Activated CD8-positive, alpha-beta memory T cell treated with anti-CD3 and anti-CD28 coated beads for 48 hours (primary cell): ENCODE measurements at places on chromosomes 2 and 18.

GRCh38 chr2:162768656-162769055 lies 69.9 kb downstream of the KCNH7 start:
- DNase-seq: no peak

DNA sequence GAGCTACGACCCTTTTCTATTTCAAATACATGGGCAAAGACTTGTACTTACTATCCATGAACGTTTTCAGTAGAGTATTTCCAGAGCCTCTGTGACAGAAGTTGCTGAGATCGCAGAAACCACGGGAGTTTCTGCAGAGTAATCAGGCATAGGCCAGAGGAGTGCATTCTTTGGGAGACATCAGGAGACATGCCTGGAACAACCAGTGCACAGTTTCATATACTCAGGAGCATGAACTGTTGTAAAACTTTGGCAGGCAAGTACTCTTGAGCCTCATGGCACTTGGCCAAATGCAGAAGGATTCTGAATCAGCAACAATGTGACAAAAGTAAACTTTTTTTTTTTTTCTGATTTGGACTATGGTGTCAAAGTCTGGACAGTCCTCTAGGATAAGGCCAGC lies 307.1 kb downstream of the GRB14 start:
- DNase-seq: no peak

- no peak for DNase-seq
These were observed 12.5 kb upstream of the MAL start for GRCh38 chr2:95012881-95013550.

- DNase-seq: no peak
These were observed 1178.2 kb upstream of the NRXN1 start for GRCh38 chr2:52210161-52210560.

- DNase-seq: no peak
These were observed 52.0 kb upstream of the CHN1 start for GRCh38 chr2:175057078-175057685.

- DNase-seq: no peak
These were observed 2.7 kb downstream of the NCOA1 start for GRCh38 chr2:24493713-24494112.

DNA sequence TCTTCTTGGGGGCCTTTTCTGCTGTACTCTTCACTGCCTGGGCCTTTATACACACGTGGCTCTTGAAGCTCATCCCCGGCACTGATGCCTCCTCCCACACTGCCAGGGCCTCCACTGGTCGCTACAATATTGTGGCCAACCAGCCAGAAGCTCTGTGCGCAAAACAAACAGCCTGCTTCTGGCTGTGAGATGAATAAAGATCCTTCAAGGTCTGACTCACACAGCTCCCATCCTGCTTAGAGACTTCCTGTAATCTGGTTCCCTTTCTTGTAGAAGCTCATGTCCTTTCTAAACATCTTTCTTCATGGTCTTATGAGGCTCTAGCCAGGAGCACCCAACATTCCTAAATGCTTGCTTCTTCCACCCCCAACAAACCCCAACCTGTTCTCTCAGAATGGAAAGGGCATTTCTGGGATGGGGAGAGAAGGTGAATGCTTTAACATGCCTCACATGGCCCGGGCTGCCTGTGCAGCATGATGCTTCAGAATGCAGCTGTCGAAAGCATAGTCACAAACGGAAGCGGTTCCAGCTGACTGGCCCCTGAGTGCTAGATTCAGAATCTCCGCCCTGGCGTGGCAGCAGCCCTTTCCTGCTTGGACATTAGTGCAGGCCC lies 24.6 kb downstream of the NRP2 start:
- no peak for DNase-seq

DNA sequence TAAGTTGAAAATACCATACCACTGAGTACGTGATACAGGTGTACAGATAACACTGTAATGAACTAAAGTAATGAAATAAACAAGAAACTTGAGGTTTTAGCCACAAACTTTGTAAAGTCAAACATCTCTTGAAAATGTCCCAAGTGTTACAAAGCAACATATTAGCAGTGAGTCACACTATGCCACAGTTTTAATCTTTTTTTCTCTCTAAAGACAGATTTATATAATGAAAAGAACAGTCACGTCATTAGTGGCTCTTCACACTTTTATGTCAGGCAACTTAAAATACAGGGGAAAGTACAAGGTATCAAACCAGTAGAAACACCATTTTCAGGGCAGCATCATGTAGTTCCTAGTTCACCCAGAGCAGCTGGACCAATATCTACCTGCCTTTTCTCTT lies 42.1 kb downstream of the RAPH1 start:
- DNase-seq: no peak

- no peak for DNase-seq
These were observed 137.7 kb upstream of the HAAO start for GRCh38 chr2:42930025-42930581.

- DNase-seq: no peak
These were observed 263.0 kb downstream of the PTGR3 start for GRCh38 chr18:74945774-74946545.

GRCh38 chr2:162100579-162100978 lies 26.6 kb upstream of the DPP4 start:
- DNase-seq: no peak

- no peak for DNase-seq
These were observed 132.0 kb downstream of the INHBB start for GRCh38 chr2:120477831-120478481.

DNA sequence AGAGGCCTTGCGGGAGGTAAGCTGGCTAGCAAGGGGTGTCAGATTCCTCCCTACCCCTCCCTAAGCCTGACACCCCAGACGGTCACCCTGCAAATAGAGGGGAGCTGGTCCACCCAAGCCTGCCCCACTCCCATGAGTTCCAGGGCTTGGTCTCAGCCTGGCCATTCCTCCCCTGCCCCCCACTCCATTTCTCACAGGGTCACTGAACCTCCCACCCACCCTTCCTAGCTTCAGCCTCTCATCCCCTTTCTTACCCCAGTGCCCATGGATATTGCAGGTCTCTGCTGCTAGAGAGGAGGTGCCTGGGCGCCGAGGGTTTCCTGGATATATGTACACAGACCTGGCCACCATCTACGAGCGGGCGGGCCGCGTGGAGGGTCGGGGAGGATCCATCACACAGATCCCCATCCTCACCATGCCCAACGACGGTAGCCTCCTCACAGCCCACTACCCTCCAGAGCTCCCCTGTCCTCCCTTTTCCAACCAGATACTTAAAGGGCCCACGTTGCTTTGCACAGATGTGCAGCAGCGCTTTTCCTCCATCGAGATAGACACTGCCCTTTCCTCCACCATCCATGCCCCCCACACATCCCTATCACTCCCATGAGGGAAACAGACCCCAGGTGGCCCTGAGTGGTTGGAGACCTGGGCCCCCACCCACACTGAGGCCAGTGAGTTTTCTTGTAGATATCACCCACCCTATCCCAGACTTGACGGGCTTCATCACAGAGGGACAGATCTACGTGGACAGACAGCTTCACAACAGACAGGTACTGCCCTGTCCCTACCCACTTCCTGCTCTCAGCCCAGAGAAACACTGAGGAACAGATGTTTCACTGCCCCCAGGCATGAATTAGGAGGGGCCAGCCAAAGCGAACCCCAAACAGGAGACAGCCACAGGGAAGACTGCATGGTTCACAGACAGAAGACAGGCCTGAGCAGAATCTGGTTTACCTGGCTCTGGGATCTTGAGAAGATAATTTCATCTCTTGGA lies 15.2 kb upstream of the ANKRD53 start:
- DNase-seq: no peak

- DNase-seq: no peak
These were observed 130.0 kb upstream of the CCDC195 start for GRCh38 chr2:224846161-224846560.

GRCh38 chr2:14194233-14194632 lies 438.3 kb upstream of the LRATD1 start:
- no peak for DNase-seq

DNA sequence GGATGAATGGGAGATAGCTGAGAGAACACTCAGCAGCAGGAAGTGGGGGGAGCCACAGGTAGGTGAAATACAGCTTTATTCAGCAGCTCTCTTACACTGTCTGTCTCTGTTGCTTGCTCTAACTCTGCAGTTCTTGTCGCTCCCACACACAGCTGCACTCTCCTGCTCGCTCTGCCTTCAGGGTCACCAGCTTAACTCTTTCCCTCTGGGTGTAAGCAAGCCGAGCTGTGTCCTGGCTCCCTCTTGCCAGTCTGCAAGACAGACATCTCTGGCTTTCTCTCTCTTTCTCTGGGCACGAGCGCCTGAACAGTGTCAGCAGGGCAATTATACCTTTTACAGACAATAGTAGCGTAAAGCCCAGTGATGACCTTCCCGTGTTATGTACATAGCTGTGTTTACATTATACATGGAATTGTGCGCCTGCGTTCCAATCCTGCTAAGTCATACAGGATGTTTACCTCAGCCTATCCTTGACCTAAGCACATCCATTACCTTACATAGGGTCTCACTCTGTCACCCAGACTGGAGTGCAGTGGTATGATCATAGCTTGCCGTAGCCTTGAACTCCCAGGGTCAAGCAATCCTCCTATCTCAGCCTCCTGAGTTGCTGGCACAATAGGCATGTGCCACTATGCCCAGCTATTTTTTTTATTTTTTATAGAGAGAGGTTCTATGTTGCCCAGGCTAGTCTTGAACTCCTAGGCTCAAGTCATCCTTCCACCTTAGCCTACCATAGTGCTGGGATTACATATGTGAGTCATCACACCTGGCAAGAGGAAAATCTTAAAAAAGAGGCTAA lies 57.8 kb upstream of the CHN1 start:
- no peak for DNase-seq

DNA sequence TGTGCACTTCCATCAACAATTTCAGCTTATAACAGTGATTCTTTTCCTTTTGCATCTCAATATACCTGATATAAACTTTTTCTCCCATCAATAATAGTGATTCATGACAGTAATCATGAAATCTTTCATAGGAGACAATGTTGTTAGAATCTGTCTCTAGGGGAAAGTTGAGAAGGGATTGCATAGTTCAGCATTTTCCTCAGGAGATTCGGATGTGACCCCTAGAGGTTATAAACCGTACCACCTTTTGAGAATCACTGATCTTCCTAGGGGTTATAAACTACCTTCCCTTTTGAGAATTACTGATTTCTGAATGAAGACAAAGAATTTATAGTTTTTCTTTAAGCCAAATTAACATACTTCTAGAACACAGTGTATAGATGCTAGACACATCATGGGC lies 53.0 kb upstream of the GALNT3 start:
- no peak for DNase-seq

- no peak for DNase-seq
These were observed 6.3 kb downstream of the ADRA2B start for GRCh38 chr2:96109931-96110511.

GRCh38 chr2:203400805-203401585 lies 72.8 kb downstream of the ABI2 start:
- DNase-seq: no peak

GRCh38 chr2:207255565-207256470 lies 90.1 kb upstream of the KLF7 start:
- no peak for DNase-seq

DNA sequence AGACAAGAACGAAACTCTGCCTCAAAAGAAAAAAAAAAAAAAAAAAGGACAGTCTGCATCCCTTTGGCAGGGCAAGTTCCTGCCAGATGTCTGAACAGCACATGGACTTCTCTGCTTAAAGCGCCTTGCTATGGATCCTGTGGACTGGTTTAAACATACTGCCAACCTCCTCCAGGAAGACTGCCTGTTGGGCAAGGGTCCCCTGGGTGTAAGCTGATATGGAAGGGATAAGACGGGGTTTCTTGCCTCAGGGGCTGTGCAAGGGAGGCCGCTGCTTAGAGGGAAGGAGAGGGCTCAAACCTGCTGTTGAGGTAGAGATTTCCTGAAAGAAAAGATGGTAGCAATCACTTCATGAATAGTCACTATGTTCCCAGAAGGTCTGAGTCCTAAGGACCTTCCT lies 22.2 kb downstream of the SKA1 start:
- DNase-seq: no peak

DNA sequence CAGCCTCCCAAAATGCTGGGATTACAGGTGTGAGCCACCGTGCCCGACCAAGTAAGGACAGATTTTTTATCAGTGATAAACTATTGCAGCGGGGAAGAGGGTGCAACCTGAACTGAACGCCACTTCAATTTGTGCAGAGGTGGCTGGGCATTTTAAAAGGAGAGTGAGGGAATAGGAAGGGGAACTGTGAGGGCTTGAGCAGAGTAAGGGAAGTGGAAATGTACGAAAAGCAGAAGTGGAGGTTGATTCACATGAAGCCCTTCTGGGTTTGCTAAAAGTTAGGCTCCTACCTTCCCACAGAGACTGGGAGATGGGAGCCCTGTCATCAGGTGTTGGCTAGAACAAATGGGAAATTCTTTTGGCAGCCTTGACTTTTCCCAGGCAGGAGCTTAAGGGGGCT lies 6.1 kb downstream of the STK11IP start:
- DNase-seq: no peak

- DNase-seq: no peak
These were observed 33.7 kb downstream of the SLC20A1 start for GRCh38 chr2:112679484-112679883.

DNA sequence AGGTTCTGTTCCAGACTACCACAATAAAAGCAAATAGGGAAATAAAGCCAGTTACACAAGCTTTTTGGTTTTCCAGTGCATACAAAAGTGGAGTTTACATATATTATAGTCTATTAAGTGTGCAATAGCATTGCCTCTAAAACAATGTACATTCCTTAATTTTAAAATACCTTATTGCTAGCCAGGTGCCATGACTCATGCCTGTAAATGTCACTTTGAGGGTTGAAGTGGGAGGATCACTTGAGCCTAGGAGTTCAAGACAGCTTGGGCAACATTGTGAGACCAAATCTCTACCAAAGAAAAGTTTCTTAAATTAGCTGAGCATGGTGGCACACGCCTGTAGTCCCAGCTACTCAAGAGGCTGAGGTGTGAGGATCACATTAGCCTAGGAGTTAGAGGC lies 52.9 kb upstream of the IMP4 start:
- no peak for DNase-seq

GRCh38 chr2:187316040-187316439 lies 132.0 kb downstream of the CALCRL start:
- no peak for DNase-seq

- DNase-seq: no peak
These were observed 265.2 kb upstream of the APCDD1 start for GRCh38 chr18:10188971-10189810.

- peak; percentile 46 for DNase-seq
These were observed 1.5 kb upstream of the IRS1 start for GRCh38 chr2:226800941-226801784.

DNA sequence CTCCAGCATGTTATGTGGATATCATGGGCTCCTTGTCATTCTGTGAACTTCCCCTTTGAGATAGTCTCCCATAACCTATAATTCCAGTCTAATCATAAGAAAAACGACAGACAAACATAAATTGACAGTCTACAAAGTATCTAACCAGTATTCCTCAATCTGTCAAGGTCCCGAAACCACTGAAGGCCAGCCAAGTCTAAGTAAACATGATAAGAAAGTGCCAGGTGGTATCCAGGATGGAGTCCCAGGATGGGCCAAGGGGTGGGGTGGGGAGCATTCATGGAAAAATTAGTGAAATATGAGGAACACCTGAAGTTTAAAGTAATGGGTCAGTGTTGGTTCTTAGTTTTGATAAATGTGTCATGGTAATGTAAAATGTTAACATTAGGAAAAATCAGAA lies 355.5 kb downstream of the DPP10 start:
- DNase-seq: no peak

- no peak for DNase-seq
These were observed 5.8 kb downstream of the SMIM21 start for GRCh38 chr18:75421656-75422055.

GRCh38 chr2:216350214-216350791 lies 22.0 kb downstream of the MARCHF4 start:
- DNase-seq: no peak
